ENCODE measurements at places on chromosomes 16 and 17. TPM values are rescaled to one million over a fixed set of nuclear protein-coding genes. Genes with fewer than 3 reads are reported as not detected.

GRCh38 chr17:66518677-66519076 is 216.3 kb downstream of the PRKCA start:
- DNase-seq = no peak
- peak overlapping the region; percentile 47 for H3K27ac ChIP-seq
- no peaks in the 10 kb centered on the region for H3K27me3 ChIP-seq
- peaks cover 44% of the 10 kb centered on the region for H3K36me3 ChIP-seq
- peaks cover 63% of the 10 kb centered on the region for H3K4me1 ChIP-seq
- H3K4me3 ChIP-seq = peak overlapping the region; percentile 2

- no peak overlapping the region for H3K4me3 ChIP-seq
- H3K27ac ChIP-seq = no peak overlapping the region
- H3K36me3 ChIP-seq = no peaks in the 10 kb centered on the region
- no peaks in the 10 kb centered on the region for H3K4me1 ChIP-seq
- peaks cover 9% of the 10 kb centered on the region for H3K27me3 ChIP-seq
Measured at GRCh38 chr16:17802571-17802970, 331.8 kb upstream of the XYLT1 start.

DNA sequence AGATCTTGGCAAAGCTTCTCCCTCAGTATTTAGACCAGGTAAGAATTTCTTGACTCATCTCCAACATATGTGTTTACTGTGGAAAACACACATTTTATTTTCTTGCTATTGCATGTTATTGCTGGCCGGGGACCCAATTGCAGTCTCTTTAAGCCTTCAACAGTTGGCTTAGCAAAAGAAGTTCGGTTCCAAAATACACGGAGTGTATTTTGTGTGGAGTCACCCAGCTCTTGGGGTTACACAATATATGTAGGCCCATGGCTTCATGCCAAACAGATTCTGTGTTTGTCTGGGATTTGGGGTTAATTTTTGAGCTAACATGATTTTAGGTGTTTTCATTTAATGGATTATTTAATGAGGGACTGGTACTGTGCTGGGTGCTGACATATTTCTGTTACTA is 4.0 kb downstream of the ALDH3A2 start:
- H3K27ac ChIP-seq = no peak overlapping the region
- no peaks in the 10 kb centered on the region for H3K27me3 ChIP-seq
- no peak overlapping the region for H3K4me3 ChIP-seq
- peaks cover 30% of the 10 kb centered on the region for H3K4me1 ChIP-seq
- peaks cover 25% of the 10 kb centered on the region for H3K36me3 ChIP-seq
- DNase-seq = no peak

GRCh38 chr17:68497885-68498319 is 14.3 kb upstream of the PRKAR1A start:
- peak overlapping the region; percentile 18 for H3K27ac ChIP-seq
- no peak for DNase-seq
- no peaks in the 10 kb centered on the region for H3K27me3 ChIP-seq
- peaks cover 5% of the 10 kb centered on the region for H3K4me1 ChIP-seq

DNA sequence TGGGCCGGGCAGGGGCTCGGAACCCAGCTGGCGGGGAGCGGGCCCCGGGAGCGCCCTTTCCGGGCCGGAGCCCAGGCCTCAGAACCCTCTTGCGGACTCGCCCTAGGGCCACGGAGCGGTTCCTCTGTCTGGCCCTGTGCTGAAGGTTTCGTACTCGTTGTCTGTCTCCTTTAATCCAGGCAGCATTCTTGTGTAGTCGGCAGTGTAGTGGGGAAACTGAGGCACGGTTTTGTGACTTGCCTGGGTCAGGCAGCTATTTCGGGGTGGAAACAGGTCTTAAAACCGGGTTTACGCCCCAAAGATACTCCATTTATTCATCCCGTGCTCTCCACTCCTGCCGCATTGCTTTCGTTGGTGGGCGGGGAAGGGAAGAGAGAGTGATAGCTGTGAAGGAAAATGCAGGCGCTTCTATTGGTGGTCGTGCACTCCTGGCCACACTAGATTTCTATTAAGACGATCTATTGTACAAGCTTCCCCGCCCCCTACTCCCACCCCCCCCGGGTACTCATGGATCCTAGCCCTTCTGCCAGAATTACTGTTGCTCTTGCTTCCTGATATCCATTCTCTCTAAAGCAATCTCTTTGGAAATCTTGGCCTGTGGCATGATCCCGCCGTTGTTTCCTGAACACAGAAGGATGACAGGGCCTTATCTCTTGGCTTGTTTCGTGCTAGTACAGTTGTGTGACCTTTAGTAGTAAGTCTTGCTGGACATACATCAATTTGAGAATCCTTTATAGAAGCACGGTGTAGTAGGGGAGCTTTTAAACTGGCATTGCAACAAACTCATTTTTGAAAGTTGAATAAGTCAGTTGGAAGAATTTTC is 751 bp downstream of the DCAF7 start:
- peak overlapping the region; percentile 96 for H3K4me3 ChIP-seq
- peak overlapping the region; percentile 98 for H3K27ac ChIP-seq
- H3K27me3 ChIP-seq = no peaks in the 10 kb centered on the region
- DNase-seq = peak; percentile 49
- H3K4me1 ChIP-seq = peaks cover 45% of the 10 kb centered on the region

DNA sequence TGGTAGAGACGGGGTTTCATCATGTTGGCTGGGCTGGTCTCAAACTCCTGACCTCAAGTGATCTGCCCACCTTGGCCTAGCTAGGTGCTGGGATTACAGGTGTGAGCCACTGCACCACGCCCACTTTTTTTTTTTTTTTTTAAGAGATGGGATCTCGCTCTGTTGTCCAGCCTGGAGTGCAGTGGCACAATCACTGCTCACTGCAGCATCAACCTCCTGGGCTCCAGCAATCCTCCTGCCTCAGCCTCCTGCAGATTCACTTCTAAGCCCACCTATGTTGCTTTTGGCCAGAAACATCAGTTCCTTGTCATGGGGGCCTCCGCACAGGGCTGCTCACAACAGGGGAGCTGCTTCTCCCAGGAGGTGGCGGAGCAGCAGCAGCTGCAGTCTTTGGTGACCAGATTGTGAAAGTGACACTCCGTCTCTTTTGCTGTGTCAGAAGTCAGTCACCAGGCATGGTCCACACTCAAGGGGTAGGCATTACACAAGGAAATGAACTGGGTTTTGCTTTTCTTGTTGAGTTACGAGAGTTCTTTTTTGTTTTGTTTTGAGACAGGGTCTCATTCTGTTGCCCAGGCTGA is 4.5 kb upstream of the NME4 start:
- no peak for DNase-seq
- peak overlapping the region; percentile 54 for H3K4me3 ChIP-seq
- H3K27me3 ChIP-seq = peaks cover 8% of the 10 kb centered on the region
- peaks cover 3% of the 10 kb centered on the region for H3K36me3 ChIP-seq
- H3K27ac ChIP-seq = peak overlapping the region; percentile 76
- H3K4me1 ChIP-seq = peaks cover 13% of the 10 kb centered on the region

GRCh38 chr17:27386206-27387075 is 69.8 kb upstream of the KSR1 start:
- DNase-seq = no peak
- H3K27me3 ChIP-seq = peaks cover 14% of the 10 kb centered on the region
- peaks cover 5% of the 10 kb centered on the region for H3K4me1 ChIP-seq
- no peaks in the 10 kb centered on the region for H3K36me3 ChIP-seq
- H3K27ac ChIP-seq = no peak overlapping the region

DNA sequence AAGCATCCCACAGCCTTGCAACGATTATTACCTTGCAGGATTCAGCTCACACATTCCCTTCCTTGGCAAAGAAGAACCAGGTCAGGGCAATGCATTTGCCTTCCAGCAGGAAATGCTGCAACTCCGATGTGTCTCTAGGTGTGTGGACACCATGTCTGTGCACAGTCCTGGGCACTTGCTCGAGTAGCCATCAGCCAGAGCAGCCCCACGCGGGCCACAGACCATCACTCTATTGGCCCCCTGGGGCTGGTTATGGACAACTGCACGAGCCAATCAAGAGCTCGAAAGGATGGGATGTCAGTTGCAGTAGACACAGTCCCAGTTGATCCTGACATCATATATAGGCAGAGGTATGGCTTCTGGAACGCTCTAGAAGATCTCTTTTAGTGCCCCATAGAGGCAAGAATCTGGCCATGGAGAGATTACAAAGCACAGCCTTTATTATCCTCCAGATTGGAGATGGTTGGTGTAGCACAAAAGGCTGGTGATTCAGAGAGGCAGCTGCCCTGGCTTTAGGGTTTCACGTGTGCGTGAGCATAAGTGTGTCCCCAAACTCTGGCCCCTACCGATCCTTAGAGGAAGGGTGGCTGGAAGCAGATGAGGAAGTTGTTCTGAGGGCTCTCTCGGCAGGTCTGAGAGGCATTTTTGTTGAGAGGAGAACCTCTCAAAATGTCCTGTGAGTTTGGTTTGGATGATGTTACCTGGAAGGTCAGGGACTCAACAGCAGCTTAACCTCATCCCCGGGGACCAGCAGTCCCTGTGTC is 403.8 kb downstream of the SEC14L1 start:
- no peaks in the 10 kb centered on the region for H3K36me3 ChIP-seq
- H3K27me3 ChIP-seq = peaks cover 4% of the 10 kb centered on the region
- no peak overlapping the region for H3K4me3 ChIP-seq
- H3K4me1 ChIP-seq = peaks cover 2% of the 10 kb centered on the region

- peak; percentile 39 for DNase-seq
- H3K27ac ChIP-seq = peak overlapping the region; percentile 82
- peak overlapping the region; percentile 15 for H3K4me3 ChIP-seq
- H3K27me3 ChIP-seq = peaks cover 3% of the 10 kb centered on the region
- H3K36me3 ChIP-seq = no peaks in the 10 kb centered on the region
- peaks cover 17% of the 10 kb centered on the region for H3K4me1 ChIP-seq
Measured at GRCh38 chr16:48231727-48232492, 12.2 kb upstream of the LONP2 start.

DNA sequence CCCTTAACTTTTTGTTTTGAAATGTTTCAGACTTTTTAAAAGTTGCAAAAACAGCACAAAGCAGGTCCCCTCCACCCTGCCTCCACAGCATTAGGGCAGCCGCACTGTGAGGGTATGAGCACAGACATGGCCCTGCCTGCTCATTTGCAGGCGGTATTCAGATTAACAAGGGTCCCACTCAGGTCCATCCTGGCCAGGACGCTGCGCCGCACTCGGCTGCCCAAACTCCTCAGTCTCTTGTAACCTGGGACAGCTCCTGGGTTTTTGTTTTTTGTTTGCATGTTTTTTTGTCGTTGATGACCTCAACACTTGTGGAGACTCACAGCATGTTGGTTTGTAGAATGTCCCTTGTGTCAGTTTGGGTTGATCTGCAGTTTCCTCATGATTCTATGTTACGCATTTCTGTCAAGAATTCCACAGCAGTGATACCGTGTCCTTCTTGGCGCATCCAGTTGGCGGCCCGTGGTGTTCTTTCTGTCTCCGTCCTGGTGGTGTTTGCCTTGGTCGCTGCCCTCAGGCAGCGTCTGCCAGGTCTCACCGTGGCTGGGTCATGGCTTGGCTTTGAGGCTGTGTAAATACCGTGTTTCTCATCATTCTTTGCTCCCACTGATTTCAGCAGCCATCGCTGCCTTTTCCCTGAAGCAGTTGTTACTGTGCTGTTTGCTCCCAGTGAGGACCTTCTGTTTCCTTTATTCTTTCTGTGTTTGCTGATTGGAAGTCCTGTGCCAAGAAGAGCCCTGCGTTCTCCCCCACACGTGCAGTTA is 18.5 kb downstream of the CRAMP1 start:
- H3K4me3 ChIP-seq = no peak overlapping the region
- H3K4me1 ChIP-seq = peaks cover 9% of the 10 kb centered on the region
- DNase-seq = no peak
- H3K27me3 ChIP-seq = no peaks in the 10 kb centered on the region

DNA sequence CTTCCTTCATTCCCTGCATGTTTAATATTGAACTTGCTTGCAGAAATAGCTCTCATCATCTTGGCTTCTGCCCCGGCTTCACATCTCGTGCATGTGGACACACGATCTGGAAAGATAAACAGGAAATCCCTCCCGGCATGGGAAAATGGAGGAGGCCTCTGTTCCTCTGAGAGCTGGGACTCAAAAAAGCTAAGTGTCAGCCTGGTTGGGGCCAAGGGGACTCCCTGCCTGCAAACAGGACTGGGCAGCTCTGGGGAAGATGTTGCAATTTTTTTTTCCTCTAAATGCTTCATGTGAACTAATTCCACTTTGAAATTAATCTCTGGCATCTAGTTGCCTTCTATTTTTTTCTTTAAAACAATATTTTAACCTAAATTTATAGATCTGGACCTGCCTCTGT is 24.8 kb downstream of the ITPRIPL2 start:
- H3K36me3 ChIP-seq = no peaks in the 10 kb centered on the region
- H3K27ac ChIP-seq = no peak overlapping the region
- DNase-seq = no peak

ZPBP2 gene
- total RNA-seq = not detected

HOXB6 gene
- not detected for total RNA-seq

KRT40 gene
- total RNA-seq = not detected

ZNHIT3 gene
- 52.4 TPM for total RNA-seq

HSD17B2 gene
- not detected for total RNA-seq

PIK3R5 gene
- 27.9 TPM for total RNA-seq

E2F4 gene
- total RNA-seq = 130 TPM
